ENCODE measurements at places on chromosomes 1 and 21. TPM values are rescaled to one million over a fixed set of nuclear protein-coding genes. Genes with fewer than 3 reads are reported as not detected.
A peak's percentile ranks its signal among the peaks of the same experiment; 100 is the strongest.

- no peak for DNase-seq
Observed at GRCh38 chr1:248824301-248824700, 1.4 kb downstream of the SH3BP5L start.

Gene GUCA2A
- polyA plus RNA-seq: not detected

Gene URB2
- 4.0 TPM for polyA plus RNA-seq

- no peak for DNase-seq
Observed at GRCh38 chr1:11057477-11057876, 2.3 kb downstream of the SRM start.

GRCh38 chr1:230187290-230187689, 120.3 kb downstream of the GALNT2 start:
- DNase-seq: no peak

Gene WDR64
- 0.04 TPM for polyA plus RNA-seq

DNA sequence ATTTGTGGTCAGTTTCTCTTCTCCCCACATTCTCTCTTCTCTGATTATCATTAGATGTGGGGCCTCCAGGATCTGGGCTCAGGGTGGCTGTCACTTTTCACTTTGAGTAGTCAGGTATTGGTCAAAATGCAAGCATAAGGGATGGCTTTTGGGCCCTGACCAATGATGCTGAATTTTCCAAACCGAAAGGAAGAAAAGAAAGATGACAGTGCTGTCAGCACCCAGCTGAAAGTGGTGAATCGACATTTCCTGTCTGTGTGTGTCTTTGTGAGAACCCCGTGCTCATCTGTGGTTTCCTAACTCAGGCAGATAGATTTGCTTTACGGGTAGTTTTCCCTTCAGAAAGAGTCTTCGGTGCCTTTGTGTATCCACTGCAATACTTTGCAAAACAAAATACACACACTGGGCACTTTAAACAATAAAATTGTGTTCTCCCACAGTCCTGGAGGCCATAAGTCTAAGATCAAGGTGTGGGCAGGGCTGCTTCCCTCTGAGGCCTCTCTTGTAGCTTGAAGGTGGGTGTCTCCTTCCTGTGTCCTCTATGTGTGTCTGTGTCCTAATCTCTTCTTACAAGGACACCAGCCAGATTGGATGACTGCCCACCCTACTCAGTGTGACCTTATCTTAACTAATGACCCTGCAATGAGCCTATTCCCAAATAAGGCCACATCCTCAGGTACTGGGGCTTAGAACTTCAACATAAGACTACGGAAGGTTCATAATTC, 274.8 kb upstream of the AJAP1 start:
- DNase-seq: no peak

Gene SYPL2
- polyA plus RNA-seq: 4.5 TPM

- no peak for DNase-seq
Observed at GRCh38 chr1:48019714-48020315, 22.6 kb upstream of the TRABD2B start.

DNA sequence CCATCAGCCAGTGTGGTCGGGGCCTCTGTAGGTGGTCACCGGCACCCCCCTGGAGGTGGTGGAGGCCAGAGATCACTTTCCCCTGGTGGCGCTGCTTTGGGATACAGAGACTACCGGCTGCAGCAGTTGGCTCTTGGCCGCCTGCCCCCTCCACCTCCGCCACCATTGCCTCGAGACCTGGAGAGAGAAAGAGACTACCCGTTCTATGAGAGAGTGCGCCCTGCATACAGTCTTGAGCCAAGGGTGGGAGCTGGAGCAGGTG, 961 bp downstream of the RBM15 start:
- no peak for DNase-seq

DNA sequence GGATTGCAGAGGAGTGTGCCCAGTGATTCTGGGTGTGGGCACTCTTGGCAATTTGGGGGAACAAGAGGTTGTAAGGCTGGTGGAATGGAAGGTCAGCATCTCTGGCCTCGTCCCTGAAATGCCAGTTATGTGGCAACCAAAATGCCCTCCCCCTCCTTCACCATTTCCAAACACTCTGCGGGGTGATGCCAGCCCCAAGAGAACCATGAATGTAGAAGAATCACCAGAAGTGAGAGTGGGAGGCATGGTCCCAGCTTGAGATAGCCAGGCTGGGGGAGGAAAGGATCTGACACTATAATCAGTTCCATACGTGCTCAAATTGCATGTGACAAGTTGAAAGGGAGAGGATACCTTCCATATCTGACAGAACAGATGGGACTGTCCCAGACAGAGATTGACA, 88.7 kb upstream of the EDN2 start:
- DNase-seq: no peak

Gene TDRD5
- 0.13 TPM for polyA plus RNA-seq

Gene SLC2A5
- polyA plus RNA-seq: 1.8 TPM

GRCh38 chr1:211578640-211579439, at the start of gene SLC30A1:
SLC30A1 (minus strand) TSS chr1:211579161; CDS start chr1:211578612, 549 bp downstream.
- DNase-seq: peak; percentile 94

- DNase-seq: no peak
Observed at GRCh38 chr1:6180268-6180706, at the start of gene CHD5. CHD5 (minus strand) TSS chr1:6180321; CDS start chr1:6180023, 298 bp downstream.

DNA sequence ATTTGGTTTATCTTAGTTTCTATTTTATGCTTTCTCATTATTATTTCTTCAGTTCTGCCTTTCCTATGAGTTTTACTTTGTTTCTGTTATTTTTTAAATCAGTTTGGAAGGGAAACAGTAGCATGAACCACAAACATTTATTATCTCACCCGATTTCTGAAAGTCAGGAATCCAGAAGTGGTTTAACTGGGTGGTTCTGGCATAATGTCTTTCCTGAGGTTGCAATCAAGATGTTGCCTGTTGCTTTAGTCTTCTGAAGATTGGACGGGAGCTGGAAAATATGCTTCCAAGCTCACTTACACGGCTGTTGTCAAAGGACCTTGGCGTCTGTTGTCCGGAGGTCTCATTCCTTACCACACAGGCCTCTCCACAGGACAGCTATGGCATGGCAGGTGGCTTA, 50.4 kb downstream of the SNRPE start:
- no peak for DNase-seq

Gene VAMP4
- 8.1 TPM for polyA plus RNA-seq

Gene OR2M7
- polyA plus RNA-seq: not detected

DNA sequence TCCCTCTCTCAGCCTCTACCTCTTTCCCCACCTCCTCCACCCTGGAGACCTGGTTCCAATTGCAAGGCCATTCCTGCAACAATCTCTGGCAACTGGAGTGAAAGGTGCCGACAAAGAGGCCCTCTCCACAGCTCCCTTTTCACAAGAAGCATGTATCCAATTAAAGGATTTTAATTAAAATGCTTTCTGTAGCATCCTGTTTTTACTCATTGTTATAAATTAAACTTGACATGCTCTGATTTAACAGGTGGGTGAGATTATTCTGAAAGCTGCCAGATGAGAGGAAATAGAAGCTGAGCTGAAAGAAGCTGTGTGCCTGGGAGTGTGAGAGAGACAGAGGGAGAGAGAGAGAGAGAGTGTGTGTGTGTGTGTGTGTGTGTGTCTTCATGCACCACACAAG, 160.5 kb downstream of the TBX15 start:
- no peak for DNase-seq

GRCh38 chr1:179586107-179586823, 5.4 kb upstream of the TDRD5 start:
- peak; percentile 18 for DNase-seq

Gene PTPN22
- polyA plus RNA-seq: 1.2 TPM

Gene VASH2
- polyA plus RNA-seq: 1.9 TPM

DNA sequence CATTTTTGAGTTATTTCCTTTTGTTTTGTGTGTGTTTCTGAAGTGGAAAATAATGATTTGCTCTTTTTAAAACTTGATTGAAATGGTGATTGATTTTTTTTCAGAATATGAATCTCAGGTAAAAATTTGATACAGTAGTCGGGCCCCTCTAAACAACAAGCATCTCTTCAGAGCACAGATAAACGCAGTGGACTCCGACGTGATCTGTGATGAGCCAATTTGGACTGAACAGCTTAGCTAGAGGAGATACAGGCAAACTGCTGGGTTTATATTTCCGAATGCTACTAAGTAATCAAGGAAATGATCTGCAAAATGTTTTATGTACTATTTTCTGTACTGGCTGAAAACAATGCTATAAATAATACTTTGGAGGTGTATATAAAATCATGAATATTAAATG, 705.7 kb upstream of the RGS18 start:
- no peak for DNase-seq

- peak; percentile 5 for DNase-seq
Observed at GRCh38 chr21:15894596-15894995, 164.8 kb downstream of the USP25 start.

Gene OR2T35
- not detected for polyA plus RNA-seq

Gene FOXD2
- 0.19 TPM for polyA plus RNA-seq

DNA sequence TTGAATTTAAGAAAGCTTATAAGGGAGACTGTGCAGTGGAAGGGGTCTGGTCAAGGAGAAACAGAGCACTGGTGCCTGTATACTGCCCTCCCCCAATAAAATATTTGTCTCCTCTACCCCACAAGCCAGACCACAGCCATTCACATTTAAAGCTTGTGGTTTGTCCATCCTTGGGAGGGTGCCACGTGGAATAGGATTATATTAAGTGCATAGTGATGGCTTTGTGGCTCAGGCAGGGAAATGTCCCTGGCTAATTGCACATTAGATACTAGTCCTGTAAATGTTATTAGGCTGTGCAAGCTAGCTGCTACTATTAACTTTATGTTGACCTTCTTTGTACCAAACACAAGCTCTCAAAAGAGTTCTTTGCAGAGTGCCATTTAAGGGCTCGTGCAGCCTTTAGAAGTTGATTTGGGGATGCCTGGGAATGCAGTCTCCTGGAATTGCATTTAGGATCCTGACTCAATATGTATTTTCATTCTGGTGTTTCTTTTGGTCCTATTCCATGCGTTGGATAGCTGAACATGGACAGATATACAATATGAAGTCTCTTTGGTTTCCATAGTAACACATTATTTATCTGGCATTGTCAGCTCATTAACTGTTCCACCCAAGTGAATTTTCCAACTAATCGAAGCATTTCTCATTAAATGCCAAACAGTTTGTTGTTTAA, 210.6 kb downstream of the ROR1 start:
- no peak for DNase-seq

GRCh38 chr1:71488555-71489252, 407.9 kb upstream of the ZRANB2 start:
- DNase-seq: no peak

Gene GART
- 27.3 TPM for polyA plus RNA-seq

Gene C1QTNF12
- 0.99 TPM for polyA plus RNA-seq

- DNase-seq: no peak
Observed at GRCh38 chr1:76607717-76608116, 259.6 kb upstream of the ST6GALNAC5 start.

Gene HUNK
- polyA plus RNA-seq: 2.8 TPM

- no peak for DNase-seq
Observed at GRCh38 chr1:240712014-240712731, 100.2 kb upstream of the GREM2 start.

DNA sequence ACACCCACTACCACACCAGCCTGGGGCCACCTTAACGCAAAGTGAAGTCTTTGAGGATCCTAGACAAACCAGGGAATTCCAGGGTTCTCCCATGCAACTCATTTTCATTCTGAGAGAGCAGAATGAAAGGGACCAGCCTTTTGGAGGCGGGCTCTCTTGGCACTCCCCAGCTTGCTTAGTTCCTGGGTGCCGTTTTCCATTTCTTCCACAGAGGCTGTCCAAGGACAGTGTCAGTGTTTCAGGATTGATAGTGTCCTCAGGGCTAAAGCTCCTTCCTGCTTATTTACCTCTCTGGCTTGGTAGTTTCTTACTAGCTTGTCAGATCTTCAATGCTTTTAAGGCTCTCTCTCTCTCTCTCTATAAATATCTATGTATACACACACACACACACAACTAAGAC, 30.1 kb upstream of the GNG4 start:
- DNase-seq: no peak

DNA sequence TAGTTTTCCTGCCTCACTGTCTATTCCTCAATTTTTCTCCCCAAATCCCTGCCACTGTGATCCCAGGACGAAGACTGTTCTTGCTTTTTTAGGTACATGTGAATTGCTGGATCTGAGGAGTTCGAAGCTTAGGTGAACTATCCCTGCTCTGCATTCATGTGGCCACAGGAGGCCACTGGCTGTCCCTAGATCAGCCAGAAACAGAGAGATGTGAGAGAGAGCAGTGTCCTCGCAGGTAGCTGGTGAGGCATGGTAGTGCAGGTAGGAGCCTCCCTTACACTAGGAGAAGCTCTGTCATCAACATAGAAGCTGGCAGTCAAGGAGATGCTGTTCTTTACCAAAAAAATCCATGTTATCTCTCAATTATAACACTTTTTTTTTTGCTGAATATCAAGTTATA, 71.5 kb downstream of the USP24 start:
- no peak for DNase-seq

Gene OR6K3
- not detected for polyA plus RNA-seq

DNA sequence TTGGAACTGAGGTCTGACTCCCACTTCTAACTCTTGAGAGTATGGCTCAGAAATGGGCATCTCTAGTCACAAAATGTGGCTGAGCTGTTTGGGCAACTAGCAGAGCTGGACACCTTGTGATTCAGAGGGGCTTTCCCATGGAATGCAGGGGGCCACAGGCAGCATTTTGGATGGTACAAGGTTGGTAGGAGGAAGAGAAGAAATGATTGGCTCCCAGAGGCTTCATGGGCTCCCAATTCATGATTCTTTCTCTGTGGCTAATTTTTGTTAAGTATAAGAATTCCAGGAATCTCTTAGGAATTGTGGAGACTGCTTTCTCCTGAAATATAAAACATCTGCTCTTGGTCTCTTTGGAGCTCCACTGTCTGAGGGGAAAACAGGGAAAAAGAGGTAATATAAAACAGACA, 49.7 kb downstream of the PBX1 start:
- DNase-seq: no peak

- DNase-seq: no peak
Observed at GRCh38 chr21:38083535-38083934, 167.3 kb upstream of the KCNJ6 start.

Gene CYP4Z1
- polyA plus RNA-seq: 0.25 TPM

- DNase-seq: no peak
Observed at GRCh38 chr1:53616927-53617326, 122.0 kb downstream of the GLIS1 start.

GRCh38 chr1:212328248-212328647, 43.0 kb downstream of the PPP2R5A start:
- DNase-seq: no peak

DNA sequence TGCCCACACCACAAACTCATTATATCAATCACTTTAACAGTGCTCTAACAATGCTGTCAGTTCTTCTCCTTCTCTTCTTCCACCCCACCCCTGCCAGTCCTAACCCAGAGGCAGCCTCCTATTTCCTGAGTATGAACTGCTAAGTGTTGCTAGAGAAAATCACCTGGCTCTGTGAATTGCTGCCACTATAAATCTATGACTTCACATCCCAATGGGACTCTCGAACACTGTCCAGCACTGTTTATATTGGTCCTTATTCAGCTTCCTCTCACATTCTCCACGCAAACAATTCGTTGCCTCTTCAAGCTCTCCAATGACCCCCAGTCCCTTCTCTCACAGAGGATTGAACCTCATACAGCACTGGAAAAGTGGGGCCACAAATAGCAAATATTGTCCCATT, 27.0 kb upstream of the USH2A start:
- DNase-seq: no peak
